ENCODE measurements at places on chromosomes 3 and 15.

- DNase-seq = no peak
Measured at GRCh38 chr15:72307026-72307425, 12.9 kb downstream of the CELF6 start.

- DNase-seq = no peak
Measured at GRCh38 chr15:71549697-71550096, 260.7 kb upstream of the NR2E3 start.

DNA sequence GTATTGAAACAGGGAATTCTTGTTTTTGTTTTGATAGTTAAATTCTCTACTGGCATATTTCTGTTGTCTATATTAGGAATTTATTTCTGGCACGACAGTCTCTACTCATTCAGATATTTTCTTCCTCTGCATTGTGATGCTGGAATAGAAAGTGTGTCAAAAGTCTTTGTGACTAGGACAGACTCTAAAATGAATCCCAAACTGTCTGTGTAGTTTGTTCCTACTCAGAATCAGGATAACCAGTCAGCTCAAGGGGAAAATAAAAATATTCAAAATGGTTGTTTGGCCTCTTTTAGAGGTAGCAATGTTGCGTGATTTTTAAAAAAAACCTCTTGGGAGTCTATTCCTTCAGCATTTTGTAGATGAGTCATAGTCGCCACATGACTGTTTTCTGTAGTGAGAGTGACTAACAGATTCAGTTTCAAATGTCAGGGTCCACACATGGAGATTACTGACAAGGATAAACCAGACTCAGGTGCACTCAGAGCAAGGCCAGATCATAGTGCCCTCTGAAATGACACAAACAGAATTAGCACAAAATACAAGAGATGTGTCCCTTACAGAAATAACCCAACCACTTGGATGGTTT is 13.1 kb downstream of the SLC7A14 start:
- peak; percentile 14 for DNase-seq

GRCh38 chr3:190492129-190492528 is 21.8 kb upstream of the IL1RAP start:
- DNase-seq = no peak

DNA sequence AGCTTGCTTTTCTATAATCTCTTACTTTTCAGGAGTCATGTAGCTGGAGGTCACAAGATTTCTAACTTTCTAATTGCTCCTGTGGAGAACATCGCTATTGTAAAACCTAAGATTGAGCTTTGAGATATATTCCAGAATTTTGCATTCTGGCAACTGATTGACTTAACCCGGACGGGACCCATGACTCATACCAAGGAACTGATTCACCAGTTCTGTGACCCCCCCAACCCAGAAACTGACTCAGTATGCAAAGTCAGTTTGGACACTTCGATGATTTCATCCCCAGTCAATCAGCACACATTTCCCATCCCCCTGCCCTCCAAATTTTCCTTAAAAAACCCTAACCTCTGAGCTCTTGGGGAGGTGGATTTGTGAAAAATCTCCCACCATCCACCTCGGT is 396.5 kb upstream of the GBE1 start:
- no peak for DNase-seq

- no peak for DNase-seq
Measured at GRCh38 chr3:100825574-100825973, 116.3 kb downstream of the TFG start.

- DNase-seq = no peak
Measured at GRCh38 chr3:143726727-143727126, 121.5 kb downstream of the SLC9A9 start.

- no peak for DNase-seq
Measured at GRCh38 chr3:30248423-30248822, 358.0 kb upstream of the TGFBR2 start.

DNA sequence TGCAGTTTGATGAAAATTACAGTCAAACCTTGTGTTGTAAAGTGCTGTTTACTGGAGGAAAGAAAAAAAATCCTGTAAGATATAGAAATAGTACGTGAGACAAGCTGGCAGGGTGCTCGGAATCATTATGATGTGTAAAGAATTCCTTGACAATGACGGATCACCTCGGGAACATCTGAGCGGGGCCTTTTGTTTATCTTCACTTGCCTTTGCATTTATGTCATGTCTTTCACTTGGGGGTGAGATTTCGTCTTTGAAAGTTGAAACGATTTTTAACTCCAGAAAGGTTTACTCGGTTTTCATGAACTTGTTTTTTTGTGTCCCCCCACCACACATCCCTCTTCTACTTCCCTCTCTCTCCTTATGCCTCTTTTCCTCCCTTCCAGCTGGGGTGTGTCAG is 128.3 kb upstream of the VEPH1 start:
- DNase-seq = no peak

DNA sequence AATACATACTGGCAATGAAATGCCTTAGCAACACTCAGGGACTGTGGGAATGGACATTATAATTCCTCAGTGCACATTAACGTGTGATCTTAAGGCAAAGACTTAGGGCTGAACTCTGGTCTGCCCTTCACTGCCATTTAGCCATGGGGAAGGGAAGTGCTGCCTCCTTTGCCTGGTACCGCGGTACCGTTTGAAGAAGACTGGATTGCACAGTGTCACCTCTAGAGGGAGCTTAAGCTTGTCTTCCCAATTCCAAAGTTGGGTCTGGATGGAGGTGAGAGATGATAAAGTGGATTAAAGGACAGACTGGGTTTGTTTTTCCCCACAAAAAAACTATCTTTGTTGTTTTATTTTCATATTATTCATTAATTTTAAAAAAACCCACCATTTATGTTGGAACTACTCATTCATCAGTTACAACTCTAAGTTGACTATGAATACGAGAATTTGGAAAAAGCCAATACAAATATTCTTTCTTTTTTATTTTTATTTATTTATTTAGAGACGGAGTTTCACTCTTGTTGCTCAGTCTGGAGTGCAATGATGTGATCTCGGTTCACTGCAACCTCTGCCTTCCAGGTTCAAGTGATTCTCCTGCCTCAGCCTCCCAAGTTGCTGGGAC is 60.0 kb upstream of the SYN2 start:
- DNase-seq = no peak

GRCh38 chr15:60121845-60122244 is 117.7 kb downstream of the FOXB1 start:
- no peak for DNase-seq

DNA sequence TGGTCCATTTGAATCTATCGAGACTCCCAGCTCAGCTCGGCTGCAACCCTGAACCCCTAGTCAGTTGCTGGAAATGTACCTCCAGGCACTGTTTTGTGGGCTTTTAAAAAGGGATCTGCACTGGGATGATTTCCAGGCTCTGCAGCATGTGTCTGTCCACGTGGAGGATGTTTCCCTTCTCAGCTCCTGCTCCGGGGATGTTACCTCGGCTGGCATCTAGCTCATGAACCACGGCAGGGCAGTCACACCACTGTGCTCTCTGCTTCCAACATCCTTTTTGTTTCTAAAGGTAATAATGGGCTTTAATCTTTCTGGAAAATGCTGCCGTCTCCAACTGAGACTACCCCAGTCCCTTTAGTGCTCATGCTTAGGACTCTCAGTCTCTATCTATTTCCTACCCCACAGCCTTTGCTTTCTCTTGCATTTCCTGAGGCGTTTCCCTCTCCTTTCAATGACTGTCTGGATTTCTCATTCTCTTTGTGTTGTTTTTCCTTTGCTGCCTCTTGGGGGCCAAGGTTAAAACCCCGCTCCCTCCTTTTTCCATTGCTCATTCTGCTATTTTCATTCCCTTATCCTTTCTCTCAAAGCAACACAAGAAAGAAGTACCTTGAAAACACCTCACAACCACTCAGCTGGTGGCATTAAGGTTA is 42.9 kb upstream of the AKAP13 start:
- DNase-seq = no peak

GRCh38 chr3:118548434-118548833 is 486.2 kb downstream of the IGSF11 start:
- DNase-seq = no peak

GRCh38 chr15:89377842-89378295 is 43.2 kb upstream of the POLG start:
- DNase-seq = no peak

- DNase-seq = no peak
Measured at GRCh38 chr15:81011593-81011992, 10.9 kb downstream of the TLNRD1 start.

DNA sequence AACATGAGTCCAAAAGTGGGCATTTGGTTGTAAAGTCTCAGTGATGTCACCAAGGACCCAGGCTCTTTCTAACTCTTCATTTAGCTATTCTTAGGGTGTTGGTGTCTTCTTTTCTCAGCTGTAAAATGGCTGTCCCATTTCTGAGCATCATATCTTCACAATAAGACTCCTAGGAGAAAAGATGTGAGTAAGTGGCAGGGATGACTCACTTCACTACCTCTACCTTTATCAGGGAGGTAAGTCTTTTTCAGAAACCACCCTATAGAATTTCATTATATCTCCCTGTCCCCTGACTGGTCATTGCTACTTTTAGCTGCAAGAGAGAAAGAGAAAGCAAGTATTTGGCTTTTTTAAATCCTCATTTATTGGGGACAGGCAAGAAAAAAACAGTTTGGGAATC is 300.2 kb upstream of the RBMS3 start:
- DNase-seq = no peak

GRCh38 chr3:52794612-52795099 is at the start of gene ITIH3:
Gene ITIH3, plus strand, starts transcription at chr3:52794796. Its CDS starts 8 bp downstream, at chr3:52794804.
- no peak for DNase-seq

- no peak for DNase-seq
Measured at GRCh38 chr3:186138272-186138981, 29.5 kb upstream of the ETV5 start.

GRCh38 chr15:80168421-80168820 is 15.6 kb downstream of the FAH start:
- no peak for DNase-seq

DNA sequence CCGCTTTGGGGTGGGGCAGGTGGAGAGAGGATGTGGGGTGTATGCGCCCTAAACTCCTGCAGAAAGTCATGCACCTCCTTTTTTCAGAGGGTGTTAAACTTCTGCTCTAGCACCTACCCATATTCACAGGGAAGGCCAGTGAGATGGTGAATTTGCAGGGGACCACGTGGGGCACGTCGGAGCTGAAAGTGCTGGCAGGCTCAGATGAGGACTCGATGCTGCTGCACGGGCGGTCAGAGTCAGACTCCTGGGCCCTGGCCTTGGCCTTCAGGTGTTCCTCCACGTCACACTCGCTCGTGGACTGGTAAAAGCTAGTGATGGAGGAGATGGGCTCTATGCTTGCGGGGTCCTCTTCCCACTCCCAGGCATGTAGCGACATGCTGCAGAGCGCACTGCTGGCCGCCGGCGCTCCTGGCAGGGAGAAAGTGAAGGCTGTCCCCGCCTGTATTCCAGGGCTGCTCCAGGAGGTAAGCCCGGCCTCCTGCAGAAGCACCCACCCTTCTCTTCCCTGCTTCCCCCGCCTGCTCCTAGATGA is 883 bp downstream of the CFAP92 start:
- DNase-seq = no peak

GRCh38 chr3:172700256-172700655 is 10.6 kb downstream of the NCEH1 start:
- no peak for DNase-seq

- no peak for DNase-seq
Measured at GRCh38 chr3:117439812-117440211, 730.2 kb downstream of the TUSC7 start.

DNA sequence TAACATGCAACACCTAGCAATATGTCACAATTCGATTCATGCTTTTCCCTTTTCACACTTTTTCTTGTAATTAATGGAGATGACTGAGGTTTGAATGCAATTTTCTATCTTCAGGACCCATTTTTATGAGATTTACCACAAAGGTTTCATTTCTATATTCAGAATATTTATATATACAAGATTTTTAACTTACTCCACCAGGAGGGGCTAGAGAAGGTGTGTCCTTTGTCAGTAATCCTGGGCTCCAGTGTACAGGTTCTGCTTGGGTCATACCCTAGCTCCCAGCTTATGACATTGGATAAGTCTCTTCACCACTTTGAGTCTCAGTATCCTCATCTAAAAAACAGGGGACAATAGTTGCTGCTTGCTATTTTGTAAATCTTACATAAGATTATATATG is 95.7 kb upstream of the SLC24A5 start:
- no peak for DNase-seq

DNA sequence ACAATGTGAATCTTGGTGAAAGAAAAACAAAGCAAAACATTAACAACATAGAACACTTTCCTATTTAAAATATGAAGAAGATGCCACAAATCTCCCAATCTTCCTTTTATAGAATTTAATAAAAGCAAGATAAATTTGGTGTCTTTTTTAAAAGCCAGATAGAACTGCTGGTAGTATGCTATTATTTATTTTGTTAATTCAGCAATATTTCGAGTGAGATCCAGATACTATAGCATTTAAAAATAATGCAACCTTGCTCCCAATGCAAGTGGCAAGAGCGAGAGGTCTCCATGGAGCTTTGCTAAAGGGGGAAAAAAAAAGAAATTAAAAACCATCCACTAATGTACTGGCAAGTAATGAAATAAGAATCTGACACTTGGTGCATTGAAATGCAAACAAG is 121.8 kb downstream of the IL20RB start:
- no peak for DNase-seq

GRCh38 chr3:53065841-53066480 is 20.1 kb upstream of the SFMBT1 start:
- DNase-seq = no peak

GRCh38 chr3:69925506-69925905 is 74.0 kb upstream of the SAMMSON start:
- DNase-seq = no peak

- no peak for DNase-seq
Measured at GRCh38 chr3:124557433-124558232, 172.6 kb upstream of the UMPS start.

DNA sequence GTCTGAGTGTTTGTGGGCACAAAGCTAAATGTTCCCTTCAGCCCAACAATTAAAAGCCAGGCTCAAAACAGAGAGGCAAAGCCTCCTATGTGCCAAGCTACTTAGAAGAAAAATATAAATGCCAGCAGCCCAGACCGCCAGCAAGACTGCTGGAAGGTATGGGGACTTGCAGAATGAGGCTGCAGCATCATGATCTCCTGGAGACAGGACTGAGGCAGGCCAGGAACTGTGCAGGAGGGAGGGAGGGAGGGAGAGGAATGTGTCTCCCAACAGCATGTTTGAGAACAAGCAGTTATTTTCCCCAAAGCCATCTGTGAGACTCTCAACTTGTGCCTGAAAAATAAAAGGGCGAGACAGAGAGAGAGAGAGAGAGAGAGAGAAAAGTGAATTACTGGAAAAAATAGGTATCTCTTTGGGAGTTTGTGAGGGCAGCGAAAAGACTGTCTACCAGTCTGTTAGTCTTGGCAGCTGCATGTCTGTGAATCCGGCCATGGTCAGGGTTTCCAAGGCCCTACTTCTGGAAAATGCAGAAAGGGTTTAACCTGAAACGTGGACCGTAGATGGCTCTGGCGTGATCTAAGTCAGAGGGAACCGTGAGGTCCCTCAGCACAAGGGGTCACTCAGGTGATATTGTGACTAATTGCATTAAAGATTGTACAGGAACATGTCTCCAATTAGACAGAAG is 139.7 kb upstream of the COL8A1 start:
- DNase-seq = no peak
